IMR-90 (cell line): ENCODE measurements at places on chromosomes 2 and 18.

DNA sequence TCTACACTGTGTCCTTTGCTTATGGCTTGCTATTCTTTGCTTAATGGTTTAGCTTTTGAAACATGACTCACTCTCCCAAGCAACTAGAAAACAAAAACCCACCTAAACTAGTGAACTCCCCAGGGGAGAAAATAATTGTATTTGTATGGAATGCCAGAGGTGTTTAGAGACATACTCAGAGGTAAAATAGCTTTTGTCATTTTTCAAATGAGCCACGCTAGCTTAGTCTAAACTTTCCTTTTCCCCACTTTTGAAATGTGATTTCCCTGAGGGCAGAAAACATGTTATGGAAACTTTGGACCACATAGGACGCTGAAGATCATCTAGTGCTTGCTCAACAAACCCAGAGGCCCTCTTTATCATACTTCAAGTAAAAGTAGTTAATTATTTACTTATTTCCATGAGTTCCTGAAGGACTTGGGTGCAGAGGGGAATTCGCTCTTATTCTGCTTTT is 16.5 kb upstream of the CYTIP start:
- no peak for DNase-seq

- DNase-seq, result peak; percentile 76
Measured at GRCh38 chr18:62131301-62131909, 55.5 kb downstream of the PIGN start.

GRCh38 chr2:143617803-143618415 is 488.7 kb downstream of the ARHGAP15 start:
- DNase-seq, result no peak

GRCh38 chr18:32289483-32290075 is 99.7 kb downstream of the MEP1B start:
- peak; percentile 72 for DNase-seq

GRCh38 chr2:190576573-190576972 is 42.1 kb upstream of the NEMP2 start:
- no peak for DNase-seq

DNA sequence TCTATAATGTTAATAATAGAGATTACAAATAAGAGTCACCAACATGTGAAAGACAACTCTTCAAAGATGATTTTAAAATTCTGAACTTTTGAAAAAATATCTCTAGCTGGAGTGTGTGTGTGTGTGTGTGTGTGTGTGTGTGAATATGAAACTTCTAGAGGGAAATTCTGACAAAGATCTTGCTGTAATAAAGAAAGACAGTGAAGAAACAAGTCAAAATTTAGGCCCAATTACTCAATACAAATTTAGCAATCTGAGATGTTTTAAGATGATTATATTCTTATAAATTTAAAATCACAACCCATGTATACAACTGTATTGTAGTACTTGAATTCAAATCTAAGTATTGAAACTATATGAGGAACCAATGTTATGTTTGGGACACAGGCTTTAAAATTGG is 57.2 kb upstream of the UGP2 start:
- no peak for DNase-seq

DNA sequence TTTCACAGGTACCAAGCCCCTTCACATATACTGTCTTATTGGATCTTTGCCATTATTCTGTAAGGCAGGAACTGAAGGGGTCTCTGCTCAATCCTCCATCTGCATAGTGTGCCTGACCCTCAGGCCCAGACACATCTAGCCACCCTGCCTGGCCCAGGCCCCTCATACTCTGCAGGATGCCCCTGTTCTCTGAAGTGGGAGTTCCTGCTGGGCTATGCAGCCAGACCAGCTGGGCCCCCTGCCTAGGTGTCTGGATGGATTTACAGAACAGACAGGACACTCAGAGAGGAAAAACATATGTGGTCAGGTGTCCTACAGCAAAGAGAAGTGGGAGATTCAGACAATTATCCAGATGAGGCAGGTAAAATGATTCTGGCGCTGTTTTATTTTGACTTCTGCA is 42.0 kb downstream of the SLC4A5 start:
- no peak for DNase-seq

- DNase-seq, result no peak
Measured at GRCh38 chr18:58637197-58637596, 8.3 kb upstream of the ALPK2 start.
